Pancreas (tissue), 10 donors: ENCODE measurements at places on chromosomes 4 and X. TPM values are rescaled to one million over a fixed set of nuclear protein-coding genes. Genes with fewer than 3 reads are reported as not detected.

DNA sequence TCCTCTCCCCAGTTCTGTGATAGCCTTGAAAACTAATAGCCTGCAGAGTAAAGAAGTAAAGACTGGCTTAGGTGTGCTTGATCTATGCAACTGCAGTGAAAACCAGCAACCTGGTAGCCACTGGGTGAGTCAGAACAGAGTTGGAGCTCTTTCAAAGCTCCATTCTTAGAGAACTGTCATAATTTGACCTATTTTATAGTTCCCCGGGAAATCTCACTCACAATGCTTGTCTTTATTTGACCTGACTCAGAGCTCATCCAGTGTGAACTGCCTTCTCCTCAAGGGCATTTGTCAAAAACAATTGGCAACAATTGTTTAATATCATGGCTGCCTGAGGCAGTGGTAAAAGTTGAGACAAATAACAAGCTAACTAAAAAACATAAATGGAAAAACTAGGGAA is 213.0 kb upstream of the NHS start:
- no peak for DNase-seq

- DNase-seq = no peak
Observed at GRCh38 chr4:32569861-32570260, 1849.7 kb downstream of the PCDH7 start.

DNA sequence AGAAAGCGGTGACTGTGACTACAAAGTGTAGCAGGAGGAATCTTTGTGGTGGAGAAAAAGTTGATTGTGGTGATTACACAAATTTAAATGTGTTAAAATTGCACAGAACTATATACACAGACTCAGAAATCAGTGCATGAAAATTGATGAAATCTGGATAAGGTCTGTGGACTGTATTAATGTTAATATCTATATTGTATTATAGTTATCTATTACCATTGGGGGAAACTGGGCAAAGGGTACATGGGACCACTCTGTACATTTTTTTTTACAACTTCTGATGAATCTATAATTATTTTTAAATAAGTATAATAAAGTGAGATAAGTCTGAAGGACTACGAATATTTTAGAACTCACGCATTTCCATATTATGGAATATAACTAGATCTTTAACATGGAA is 1.8 kb upstream of the JADE3 start:
- no peak for DNase-seq

- no peak for DNase-seq
Observed at GRCh38 chr4:67038228-67038566, 507.1 kb downstream of the CENPC start.

DNA sequence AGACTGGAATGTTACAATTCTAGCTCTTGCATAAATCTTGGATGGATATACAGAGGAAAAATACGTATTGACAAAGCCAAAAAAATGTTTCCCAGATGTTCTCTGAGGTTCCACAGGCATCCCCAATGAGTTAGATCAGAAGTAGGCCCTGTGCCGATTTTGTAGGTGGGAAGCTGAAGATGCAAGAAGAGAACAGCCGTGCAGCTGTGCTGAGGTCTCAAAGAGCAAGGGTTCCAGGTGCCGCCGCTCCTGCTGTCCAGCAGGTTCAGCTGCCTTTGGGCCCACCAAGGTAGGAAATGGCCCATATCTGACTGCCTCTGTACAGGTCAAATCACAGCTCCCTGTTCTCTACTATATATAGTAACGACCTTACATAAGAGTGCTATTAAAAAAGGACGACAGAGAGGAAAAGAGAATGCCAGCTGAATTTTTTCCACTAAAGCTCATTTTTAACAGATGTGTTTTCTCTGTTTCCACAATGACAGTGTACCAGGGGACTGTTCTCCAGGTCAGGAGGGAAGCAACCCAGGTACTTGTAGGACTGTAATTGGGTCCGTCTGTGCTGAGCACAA is 155.6 kb downstream of the CBR4 start:
- DNase-seq = no peak

GRCh38 chrX:35696760-35697234 is 101.3 kb upstream of the MAGEB16 start:
- no peak for DNase-seq

DNA sequence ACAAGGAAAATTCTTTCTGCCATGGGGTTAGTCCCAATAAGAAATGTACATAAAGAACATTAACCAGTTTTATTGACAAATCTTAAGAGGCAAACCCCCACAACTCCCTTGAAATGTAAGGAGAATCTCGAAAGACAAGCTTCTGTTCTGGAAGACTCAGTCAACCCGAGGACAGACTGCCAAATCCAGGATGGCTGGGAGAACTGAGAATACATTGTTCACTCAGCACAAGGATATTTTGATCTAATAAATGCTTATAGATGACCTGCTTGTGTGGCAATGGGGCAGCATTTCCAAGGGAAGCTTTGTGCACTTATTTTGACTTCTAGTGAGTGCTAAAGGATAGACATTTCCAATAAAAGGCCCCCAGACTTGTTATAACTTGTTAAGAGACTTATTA is 280.4 kb downstream of the DHX15 start:
- no peak for DNase-seq

DNA sequence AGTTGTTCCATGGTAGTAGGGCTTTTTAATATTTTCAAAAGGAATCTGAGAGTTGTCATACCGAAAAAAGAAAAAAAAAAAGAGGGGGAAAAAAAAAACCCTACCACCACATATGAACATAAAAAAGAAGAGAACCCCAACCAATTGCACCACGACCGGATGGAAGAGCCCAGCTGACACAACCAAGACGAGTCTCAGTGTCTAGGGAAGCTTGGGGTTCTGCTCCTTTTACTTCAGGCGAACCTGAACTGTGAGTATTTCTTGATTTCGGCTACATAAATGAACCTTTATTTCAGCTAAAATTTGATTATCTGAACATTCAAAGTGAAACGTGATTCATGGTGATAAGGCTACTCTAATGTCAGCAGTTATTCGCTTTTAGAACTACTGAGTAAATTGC is at the start of gene GPR34:
Gene GPR34 (plus strand): TSS at position 139 of the 400 bp plus-strand sequence. CDS start 6,661 bp downstream, outside the sequence.
- no peak for DNase-seq

DNA sequence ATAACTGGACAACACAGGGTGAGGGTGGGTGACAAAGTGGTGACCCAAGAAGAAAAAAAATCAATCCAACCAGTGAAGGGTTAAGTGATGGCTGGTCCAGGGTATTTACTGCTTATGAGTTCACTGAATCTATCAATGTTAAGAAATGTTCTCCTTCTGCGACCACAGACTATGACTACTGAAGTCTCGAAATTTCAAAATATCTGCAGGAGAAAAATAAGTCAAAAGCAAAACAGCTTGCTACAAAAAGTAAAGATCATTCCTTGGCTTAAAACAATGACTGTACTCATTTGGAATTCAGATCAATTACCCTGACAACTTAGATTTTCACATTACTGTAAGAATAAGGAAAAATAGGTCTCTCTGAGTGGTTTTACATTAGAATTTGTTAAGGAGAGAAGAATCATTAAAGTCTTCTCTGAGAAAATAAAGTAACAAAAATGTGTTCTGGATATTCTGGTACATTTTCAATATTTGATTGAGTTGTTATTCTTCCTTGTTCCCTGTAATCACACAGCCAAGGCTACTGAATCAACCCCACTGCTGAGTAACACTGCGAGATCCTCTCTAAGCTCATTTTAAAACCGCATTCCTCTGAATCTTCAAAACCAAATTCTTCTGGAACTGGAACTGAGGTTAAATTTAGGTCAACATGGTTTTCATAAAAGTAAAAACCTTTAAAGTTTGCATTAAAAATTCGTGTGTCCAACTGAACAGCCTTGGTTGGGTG is 22.7 kb downstream of the SMPX start:
- DNase-seq = no peak

- DNase-seq = no peak
Observed at GRCh38 chr4:2438822-2439718, 20.3 kb downstream of the CFAP99 start.

- DNase-seq = peak; percentile 7
Observed at GRCh38 chr4:1400191-1400805, 5.9 kb downstream of the NKX1-1 start.

GRCh38 chrX:136369377-136369776 is 68.6 kb downstream of the ADGRG4 start:
- no peak for DNase-seq

GRCh38 chr4:1192493-1193205 is 20.3 kb upstream of the SPON2 start:
- no peak for DNase-seq

DNA sequence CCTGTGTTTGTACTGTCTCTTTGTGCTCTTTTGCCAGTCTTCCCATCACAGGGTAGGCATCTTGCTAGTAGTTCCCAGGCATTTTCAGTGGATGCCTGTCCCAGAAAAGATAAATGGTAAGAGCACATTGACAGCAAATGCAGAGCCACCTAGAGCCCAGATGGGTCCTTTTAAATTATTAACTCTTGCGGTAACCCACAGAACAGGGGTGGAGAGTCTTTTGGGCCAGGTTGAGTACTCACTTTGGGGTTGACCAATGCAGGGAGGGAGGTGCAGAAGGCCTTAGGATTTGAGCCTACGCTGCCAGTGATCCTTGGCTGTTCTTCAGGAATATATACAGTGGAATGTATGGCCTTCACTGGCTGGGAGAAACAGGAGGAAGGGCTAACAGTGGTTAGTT is 173.8 kb downstream of the MSN start:
- DNase-seq = no peak

GRCh38 chrX:37800717-37801116 is 20.9 kb downstream of the CYBB start:
- no peak for DNase-seq

DNA sequence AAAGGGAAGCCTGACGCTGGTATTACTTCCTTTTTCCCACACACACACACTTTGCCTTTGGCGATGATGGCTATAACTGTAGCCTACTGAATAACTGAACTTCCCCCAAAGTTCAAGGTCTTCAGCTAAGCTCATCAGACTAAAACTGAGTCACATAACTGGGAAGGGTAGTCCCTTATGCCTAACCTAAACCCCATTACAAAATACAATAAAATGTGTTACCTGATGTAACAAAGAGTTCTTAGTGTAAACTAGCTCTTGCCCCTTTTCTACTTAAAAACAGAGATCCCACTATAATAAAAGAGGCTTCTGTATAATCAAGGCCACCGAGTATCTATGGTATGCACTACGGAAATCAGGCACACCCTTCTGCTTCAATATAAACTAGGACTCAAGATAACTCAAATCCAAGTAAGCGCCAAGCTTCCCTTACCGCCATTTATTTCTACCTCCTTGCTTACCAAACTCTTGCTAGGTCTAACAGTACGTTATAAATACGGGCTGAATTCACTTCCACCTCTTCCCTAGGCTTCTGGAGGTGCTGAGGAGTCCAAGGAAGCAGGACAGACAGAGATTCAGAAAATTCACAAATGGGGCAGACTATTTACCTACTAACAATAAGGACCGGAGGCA is 2.4 kb downstream of the OTUD4 start:
- no peak for DNase-seq

- no peak for DNase-seq
Observed at GRCh38 chr4:40536032-40536431, 93.6 kb downstream of the RBM47 start.

DNA sequence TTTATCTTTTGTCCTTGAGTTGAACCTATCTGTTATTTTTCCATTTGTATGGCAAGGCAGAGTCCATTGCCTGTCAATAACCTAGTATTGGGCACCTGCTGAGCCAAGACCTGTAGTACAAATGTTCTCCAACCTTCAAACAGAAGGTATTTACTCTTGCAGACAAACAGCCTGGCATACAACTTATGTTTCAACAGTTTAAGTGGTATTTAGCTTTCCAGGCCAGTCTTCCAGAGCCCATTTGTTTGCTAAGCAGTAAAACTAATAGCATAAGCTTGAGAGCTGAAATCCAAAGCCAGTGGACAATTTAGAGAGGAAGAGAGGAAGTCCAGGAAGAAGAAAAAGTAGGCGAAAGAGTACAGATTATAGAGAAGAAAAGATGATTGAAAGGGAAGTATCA is 979.3 kb downstream of the GLUD2 start:
- DNase-seq = no peak

DNA sequence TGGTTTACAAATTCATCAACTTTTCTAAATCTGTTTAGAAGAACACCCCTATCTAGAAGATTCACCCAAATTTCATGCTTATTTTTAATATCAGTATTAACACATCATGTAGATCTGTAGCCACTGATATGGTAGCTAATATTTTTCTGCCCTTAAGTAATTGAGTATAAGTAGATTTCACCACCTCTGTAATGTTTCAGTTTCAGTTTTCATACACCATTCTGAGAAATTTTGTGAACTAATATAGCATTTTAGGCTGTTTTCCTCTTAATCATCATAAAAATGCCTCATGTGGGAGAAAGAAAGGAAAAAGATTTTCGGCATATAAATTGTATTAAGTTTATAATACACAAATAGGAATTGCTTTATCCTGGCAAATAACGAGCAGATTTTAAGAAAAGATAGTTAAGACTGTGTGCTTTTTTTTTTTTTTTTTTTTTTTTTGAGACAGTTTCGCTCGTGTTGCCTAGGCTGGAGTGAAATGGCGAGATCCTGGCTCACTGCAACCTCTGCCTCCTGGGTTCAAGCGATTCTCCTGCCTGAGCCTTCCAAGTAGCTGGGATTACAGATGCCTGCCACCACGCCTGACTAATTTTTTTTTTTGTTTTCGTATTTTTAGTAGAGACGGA is 21.4 kb upstream of the RBPJ start:
- DNase-seq = no peak

- no peak for DNase-seq
Observed at GRCh38 chrX:46882266-46882665, 30.0 kb upstream of the JADE3 start.

DNA sequence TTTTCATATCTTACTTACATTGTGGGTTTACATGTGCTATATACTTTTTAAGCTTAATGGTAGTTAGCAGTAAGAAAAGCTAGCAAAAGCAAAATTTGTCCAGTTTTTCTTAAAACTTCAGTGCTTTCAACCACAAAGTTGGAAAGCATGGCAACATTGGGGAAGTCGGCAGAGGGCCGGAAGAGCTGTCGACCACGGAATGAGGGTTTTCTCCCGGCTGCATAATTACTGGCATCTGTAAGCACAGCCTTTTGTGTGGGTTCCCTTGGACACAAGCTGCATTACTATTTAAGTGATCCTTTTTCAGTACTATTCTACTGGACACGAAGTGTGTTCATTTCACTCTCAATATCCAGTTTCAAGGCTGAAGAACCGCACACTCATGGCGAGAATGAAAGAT is 560.4 kb downstream of the ANKRD50 start:
- no peak for DNase-seq

DNA sequence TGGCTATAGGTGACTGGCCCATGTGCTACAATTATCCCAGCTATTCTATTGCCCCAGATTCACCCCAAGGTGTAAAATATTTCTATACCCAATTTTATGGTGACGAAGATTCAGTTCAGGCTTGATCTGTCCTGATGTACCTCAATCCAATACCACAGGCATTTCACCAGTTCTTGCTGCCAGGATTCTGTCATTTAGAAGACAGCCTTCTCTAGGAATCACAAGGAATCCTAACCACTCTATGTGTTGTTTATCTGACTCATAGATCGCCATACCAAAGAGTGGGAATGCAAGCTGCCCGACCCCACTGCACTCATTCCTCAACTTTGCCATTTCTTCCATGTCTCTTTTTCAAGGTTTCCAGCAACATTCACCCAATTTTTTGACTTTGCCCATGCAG is 355.0 kb upstream of the EMCN start:
- no peak for DNase-seq

GRCh38 chr4:151408630-151409469 is at the start of gene FHIP1A:
Gene FHIP1A (plus strand): TSS chr4:151409176. CDS start chr4:151566260, 157,084 bp downstream.
- DNase-seq = peak; percentile 92

The ARMCX1 gene
- 12.5 TPM for total RNA-seq

The CUL4B gene
- total RNA-seq = 19.7 TPM

The TRPC5OS gene
- not detected for total RNA-seq

The FGA gene
- total RNA-seq = 21.5 TPM

The GEMIN8 gene
- 12.1 TPM for total RNA-seq

The BTK gene
- 3.2 TPM for total RNA-seq

The AREG gene
- 0.37 TPM for total RNA-seq

The ADGRG4 gene
- total RNA-seq = not detected
